ENCODE measurements at places on chromosomes 5 and 9. TPM values are rescaled to one million over a fixed set of nuclear protein-coding genes. Genes with fewer than 3 reads are reported as not detected.

ZMAT2 gene
- 24.3 TPM for total RNA-seq

GABRP gene
- not detected for total RNA-seq

LCN15 gene
- total RNA-seq = not detected

ENDOG gene
- 22.0 TPM for total RNA-seq

TMOD1 gene
- 0.58 TPM for total RNA-seq

OR13C4 gene
- total RNA-seq = not detected

OSMR gene
- 21.9 TPM for total RNA-seq

NREP gene
- 12.0 TPM for total RNA-seq

AK8 gene
- not detected for total RNA-seq

BAG1 gene
- total RNA-seq = 65.7 TPM

PCDHGB7 gene
- 0.47 TPM for total RNA-seq
